ENCODE measurements at places on chromosomes 5 and 9.

- DNase-seq, result no peak
Measured at GRCh38 chr9:138009803-138010690, 132.5 kb downstream of the CACNA1B start.

DNA sequence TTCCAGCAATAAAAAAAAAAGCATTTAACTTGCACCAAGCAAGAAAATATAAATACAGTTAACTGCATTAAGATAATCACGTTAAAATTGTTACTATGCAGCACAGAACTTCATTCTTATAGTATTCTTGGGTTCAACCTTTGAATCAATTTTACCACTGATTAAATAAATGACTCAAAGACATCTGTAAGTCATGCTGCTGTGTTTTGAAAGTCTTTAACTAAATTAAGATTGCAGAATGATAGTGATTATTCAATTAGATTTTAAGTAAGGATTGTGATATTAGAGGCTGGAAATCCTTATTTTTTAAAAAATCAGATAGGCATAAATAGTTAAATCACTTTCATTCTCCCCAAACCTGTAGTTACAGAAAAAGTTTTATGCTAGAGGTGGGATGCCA is 116.4 kb downstream of the SCAMP1 start:
- no peak for DNase-seq

DNA sequence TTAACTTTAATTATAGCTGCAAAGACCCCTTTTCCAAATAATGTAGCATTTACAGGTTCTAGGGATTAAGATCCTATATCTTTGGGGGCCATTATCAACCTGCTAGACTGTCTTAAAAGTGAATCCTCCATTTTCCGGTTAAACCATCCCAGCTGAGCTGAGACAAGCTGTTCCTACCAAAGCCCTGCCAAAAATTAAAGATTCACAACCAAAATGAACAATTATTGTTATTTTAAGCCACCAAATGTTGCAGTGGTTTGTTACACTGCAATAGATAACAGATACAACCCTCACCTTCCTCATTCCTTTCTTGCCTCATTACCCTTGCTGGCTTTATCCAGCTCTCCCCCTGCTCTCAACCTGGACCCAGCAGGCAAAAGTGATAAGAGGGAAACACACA is 343.4 kb downstream of the CDK5RAP2 start:
- DNase-seq, result no peak

DNA sequence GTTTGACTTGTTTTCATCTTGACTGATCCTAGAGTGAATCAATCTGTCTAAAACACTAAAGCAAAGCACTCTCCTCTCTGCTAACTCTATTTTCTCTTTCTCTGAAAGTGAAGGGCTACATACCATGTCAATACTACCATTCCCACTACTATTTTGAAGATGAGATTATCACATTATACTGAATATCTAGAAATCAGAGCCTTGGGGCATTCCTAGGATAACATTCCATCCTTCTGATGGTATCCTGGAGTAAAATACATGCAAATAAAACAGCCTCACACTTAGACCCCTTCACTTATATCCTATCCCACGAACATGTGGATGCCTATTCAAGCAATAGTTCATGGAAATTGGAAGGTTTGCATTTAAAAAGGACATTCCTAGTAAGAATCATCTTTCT is 309.3 kb upstream of the ACTBL2 start:
- DNase-seq, result no peak

GRCh38 chr5:100788417-100788816 is 114.7 kb downstream of the ST8SIA4 start:
- no peak for DNase-seq

- DNase-seq, result no peak
Measured at GRCh38 chr5:84228266-84228665, 156.4 kb downstream of the EDIL3 start.

DNA sequence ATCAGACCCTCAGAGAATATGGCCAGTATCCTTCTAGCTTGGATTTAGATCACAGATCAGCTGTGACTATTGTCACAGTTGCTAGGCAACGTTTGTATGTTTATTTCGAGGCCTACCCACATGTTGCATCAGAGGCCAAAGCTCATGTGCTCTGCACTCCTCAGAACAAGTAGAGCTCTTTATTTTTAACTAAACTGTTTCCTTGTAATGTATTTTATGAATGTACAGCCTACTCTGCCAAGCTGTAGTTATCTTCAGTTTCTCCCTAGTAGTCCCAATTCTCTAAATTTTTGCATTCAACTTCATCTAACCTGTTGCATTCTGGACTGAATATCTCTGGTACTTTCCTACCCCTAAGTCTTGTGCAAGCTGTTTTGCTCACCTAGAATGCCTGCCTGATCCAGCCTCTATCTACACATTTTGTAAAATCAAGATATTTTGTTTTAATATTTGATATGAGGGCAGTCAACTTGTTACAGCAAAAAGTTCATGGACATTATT is 52.8 kb downstream of the CAST start:
- DNase-seq, result peak; percentile 28

- peak; percentile 65 for DNase-seq
Measured at GRCh38 chr5:181181650-181182565, 23.1 kb downstream of the TRIM7 start.

- no peak for DNase-seq
Measured at GRCh38 chr5:133643365-133643764, 31.0 kb upstream of the FSTL4 start.

GRCh38 chr5:135535820-135536801 is at the start of gene NEUROG1:
TSS of gene NEUROG1 (minus strand) at chr5:135535964. CDS start at chr5:135535690, 274 bp downstream.
- DNase-seq, result no peak

GRCh38 chr5:178313316-178313715 is 80.7 kb upstream of the PHYKPL start:
- DNase-seq, result no peak

- DNase-seq, result no peak
Measured at GRCh38 chr9:68585034-68585761, 44.5 kb upstream of the TMEM252 start.

- no peak for DNase-seq
Measured at GRCh38 chr9:116285320-116285719, 131.7 kb downstream of the PAPPA start.

DNA sequence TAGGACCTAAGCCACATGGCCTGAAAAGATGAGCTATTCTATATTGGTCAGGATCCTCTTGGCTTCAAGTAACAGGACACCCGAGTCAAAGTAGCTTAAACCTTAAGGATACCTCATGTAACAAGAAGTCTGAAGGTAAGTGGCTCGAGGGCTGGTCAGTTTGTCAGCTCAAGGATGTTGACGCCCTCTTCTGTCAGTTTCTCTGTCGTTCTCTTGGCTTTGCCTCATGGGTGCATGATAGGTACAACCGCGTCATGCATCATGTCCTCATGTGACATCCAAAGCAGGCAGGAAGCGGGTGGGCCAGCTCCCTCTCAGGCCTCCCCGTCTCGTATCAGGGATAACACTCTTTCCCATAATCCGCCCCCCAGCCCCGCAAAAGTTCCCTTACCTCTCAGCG is 22.1 kb upstream of the TCERG1 start:
- DNase-seq, result no peak

DNA sequence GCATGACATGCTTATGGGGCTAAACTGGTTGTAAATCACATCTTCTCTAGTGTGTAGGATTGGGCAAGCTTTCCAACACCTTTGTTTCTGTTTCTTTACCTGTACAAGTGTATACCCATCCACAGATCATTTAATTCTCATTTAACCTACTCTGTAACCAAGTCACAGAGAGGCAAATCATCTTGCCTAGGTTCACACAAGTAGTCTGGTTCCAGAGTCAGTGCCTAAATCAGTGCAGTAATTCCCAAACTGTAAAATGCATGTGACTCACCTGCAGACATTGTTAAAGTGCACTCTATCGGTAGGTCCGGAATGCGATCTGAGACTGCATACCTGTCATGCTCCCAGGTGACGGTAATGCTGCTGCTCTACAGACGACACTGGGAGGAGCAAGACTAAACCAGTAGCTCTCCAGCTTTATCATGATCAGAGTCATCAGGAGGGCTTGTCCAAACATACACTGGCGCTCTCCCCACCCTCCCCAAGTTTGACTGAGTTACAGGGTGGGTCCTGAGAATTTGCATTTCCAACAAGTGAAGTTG is 107.9 kb upstream of the FREM1 start:
- DNase-seq, result no peak

DNA sequence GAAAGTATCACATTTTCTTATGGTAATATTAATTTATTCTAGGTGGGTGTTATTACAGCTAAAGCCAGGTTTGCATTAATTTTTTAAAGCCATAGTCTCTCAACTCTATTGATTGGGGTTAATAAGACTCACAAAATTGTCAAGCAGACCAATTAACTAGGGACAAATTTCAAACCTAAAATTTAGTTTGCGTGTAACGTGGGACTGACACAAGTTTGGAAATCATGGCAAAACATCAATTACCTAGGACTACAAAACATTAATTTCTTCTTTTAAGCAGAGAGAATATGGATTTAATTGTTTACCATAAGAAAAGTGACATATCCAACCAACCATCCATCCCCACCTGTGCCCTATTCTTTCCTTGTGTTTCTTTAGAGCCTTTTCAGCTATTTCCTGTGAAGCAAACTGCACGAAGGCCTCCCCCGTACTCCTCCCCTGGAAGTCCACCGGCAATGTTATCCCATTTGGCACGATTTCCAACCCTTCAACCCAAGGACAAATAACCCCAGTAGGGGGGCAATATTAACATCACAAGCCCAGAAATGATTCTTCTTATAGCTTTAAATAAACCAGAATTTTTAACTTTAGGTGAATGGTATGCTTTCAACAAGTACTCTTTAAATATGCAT is 4.4 kb downstream of the HNRNPH1 start:
- no peak for DNase-seq

- peak; percentile 52 for DNase-seq
Measured at GRCh38 chr5:143065185-143065965, 295.2 kb downstream of the ARHGAP26 start.

DNA sequence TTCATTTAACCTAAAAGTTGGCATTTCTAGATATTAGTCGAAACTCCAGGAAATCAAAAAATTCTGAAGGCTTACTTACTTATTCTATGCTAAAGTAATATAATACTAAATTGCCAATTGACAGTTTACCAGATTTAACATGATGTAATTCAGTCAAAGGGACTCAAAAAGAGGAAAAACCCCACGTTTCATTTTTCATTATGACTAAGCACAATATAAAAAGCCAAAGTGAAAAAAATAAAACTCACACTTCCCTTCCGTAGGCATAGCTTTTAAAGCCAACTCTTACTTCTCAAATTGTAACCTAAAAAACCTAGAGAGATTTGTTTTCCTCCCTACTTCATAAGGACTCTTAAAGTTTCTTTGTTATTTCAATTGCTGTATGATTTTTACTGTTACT is 146.6 kb downstream of the RAPGEF6 start:
- no peak for DNase-seq

GRCh38 chr9:98523231-98523901 is 185.4 kb downstream of the GABBR2 start:
- no peak for DNase-seq
